ENCODE measurements at places on chromosomes 7 and 10.

DNA sequence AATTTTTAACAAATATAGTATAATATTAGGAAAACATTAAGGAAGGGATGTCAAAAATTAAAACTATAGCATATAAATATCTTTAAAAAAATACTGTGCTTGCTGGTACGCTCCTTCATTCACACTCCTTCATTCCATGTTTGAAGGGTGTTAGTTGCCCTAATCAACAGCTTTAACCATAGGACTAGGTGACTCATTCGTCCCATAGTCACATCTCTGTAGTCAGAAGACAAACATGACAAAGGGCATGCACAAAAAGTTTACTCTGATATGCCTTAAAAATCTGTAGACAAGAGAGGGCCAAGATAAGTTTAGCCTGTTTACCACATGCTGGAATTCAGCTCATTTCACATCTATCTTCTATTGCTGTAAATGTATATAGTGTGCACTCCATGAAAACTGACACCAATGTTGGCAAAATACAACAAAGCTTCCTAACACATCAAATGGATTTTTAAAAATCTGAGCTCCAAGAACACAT is 646 bp downstream of the FAM13C start:
- no peaks in the 10 kb centered on the region for H3K36me3 ChIP-seq
- H3K27me3 ChIP-seq: no peaks in the 10 kb centered on the region
- peak overlapping the region; percentile 50 for H3K4me3 ChIP-seq
- no peaks in the 10 kb centered on the region for H3K4me1 ChIP-seq
- DNase-seq: no peak

GRCh38 chr7:150955519-150956394 is 22.4 kb downstream of the KCNH2 start:
- no peak for DNase-seq
- peak overlapping the region; percentile 35 for H3K27ac ChIP-seq
- H3K4me3 ChIP-seq: peak overlapping the region; percentile 27
- peaks cover 15% of the 10 kb centered on the region for H3K4me1 ChIP-seq
- no peaks in the 10 kb centered on the region for H3K36me3 ChIP-seq
- H3K27me3 ChIP-seq: no peaks in the 10 kb centered on the region

GRCh38 chr10:86355571-86356038 is 11.0 kb downstream of the GRID1 start:
- no peak overlapping the region for H3K4me3 ChIP-seq
- peak; percentile 41 for DNase-seq

GRCh38 chr7:74449809-74450397 is 3.8 kb upstream of the GTF2IRD1 start:
- no peak overlapping the region for H3K4me3 ChIP-seq
- DNase-seq: peak; percentile 85
- H3K36me3 ChIP-seq: no peaks in the 10 kb centered on the region
- H3K27me3 ChIP-seq: no peaks in the 10 kb centered on the region
- H3K4me1 ChIP-seq: peaks cover 19% of the 10 kb centered on the region

All from tibial nerve (tissue), 4 donors.